ENCODE measurements at places on chromosomes 11 and 22. TPM values are rescaled to one million over a fixed set of nuclear protein-coding genes. Genes with fewer than 3 reads are reported as not detected.

The HIKESHI gene
- 31.6 TPM for total RNA-seq

The CEP126 gene
- total RNA-seq, result 2.6 TPM

The CARD18 gene
- not detected for total RNA-seq

The RBM14 gene
- 192 TPM for total RNA-seq

The FGF4 gene
- not detected for total RNA-seq

The THY1 gene
- 1.6 TPM for total RNA-seq

The OR5P2 gene
- total RNA-seq, result not detected

The RFPL2 gene
- total RNA-seq, result 0.40 TPM

The LAYN gene
- 1.1 TPM for total RNA-seq

Data from naive thymus-derived CD4-positive, alpha-beta T cell (primary cell).